ENCODE measurements at places on chromosomes 6 and 20.

GRCh38 chr6:16486661-16487060 lies 248.3 kb downstream of the GMPR start:
- DNase-seq = no peak

GRCh38 chr20:63178889-63179686 lies 36.8 kb downstream of the YTHDF1 start:
- no peak for DNase-seq

GRCh38 chr20:63487116-63487764 lies 11.6 kb downstream of the EEF1A2 start:
- no peak for DNase-seq

DNA sequence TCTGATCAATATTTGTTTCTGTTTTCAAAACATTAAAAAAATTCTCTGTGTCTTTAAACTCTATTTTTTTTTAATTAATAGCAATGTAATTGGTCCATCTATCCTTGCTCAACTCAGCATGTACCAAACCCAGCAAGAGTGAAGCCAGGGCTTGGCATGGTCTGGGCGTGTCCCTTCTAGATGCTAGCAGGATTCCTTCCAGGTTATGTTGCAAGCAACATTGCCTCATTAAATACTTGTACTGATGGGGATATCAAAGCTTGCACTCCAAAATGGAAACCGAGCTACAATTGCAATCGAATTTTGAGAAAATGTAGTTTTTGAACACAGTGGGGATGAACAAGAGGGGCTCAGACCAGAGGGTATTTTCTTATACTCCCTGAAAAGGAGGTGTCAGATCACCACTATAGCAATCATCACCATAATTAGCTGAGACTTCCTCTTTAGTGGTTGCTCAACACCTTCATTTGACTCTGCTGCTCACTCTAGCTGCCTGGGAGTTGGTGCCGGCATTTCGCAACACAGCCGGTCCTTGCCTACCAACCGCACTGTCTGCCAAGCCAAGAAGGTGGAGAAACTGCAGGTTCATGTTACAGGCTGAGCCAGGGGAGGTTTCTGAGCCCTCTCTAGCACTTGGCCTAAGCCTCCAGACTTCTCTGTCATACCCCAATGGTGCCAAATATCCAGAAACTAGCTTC lies 67.8 kb upstream of the RALGAPA2 start:
- DNase-seq = peak; percentile 64
